ENCODE measurements at places on chromosomes 5 and 9.
A peak's percentile ranks its signal among the peaks of the same experiment; 100 is the strongest.

GRCh38 chr9:18331808-18332209, 142.1 kb upstream of the ADAMTSL1 start:
- DNase-seq: no peak

- no peak for DNase-seq
These were observed 102.5 kb downstream of the TLE4 start for GRCh38 chr9:79674052-79674777.

DNA sequence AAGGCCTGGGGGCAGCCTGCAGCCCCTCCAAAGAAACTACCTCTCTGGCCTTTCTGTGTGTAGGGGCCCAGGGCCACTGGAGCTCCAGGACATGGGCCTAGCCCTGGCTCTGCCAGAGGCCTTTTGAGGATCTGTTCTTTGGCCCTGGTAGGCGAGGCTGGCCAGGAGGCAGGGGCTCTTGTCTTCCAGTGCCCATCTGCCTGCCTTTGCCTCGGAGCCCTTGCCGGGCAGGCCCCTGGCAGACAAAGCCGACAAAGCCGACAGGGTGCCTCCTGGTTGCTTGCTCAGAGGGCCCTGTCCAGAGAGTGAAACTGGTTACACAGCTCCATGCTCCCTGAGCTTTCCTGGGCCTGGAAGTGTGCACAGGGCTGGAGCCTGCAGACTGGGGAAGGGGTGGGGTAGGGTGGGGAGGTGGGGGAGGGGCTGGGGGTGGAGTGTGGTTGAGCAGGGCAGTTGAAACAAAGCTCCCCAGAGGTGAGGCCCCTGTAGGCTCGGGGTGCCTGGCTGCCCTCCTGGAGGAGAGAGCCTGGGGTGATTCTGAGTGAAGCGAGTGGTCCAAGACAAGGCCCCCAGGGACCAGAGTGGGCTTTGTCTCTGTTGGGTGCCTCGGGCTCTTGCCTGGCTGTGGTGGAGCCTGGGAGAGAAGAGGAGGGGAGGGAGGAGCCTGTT, 29.3 kb downstream of the PTPA start:
- DNase-seq: peak; percentile 40

DNA sequence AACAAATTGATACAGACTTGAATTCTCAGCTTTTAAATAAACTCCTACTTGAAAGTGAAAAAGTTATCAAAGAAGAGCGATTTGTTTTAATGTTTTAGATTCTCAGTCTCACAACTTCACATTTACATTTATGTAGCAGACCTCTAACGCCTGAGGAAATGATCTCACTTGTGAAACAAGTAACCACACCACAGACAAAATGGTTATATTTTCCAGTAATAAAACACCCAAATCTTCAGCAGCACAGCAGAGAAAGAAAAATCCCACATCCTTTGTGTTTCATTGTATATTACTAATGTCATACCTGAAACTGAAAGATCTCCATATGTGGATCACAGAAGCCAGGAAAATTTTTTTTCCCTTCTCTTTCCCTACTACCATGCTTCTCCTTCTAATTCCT, 29.8 kb upstream of the GZMA start:
- no peak for DNase-seq

DNA sequence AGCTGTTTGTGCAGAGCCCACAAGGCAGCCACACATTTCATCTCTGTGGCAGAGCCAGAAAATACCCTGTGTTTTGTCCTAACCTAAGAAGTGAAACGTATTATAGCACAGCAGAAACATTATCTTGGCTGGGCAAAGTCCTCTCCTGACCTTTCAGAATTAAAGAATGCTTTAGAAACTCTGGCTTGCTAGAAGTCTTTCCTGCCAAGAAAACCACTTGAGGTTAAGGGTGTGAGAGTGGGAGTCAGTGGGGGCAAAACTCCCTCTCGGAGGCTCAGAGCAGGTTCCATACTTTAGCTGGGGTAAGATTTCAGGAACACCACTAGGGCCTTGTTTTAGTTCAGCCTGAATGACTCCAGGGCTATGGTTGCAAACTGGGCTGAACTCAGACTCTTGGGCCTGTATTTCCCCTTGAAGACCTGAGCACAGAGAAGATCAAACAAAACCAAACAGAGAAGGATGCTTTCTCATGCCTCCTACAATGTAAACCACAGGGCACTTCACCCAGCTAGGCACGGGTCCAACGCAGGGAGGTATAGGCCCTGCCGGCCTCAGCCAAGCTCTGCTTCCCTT, 48.0 kb downstream of the ZNF366 start:
- no peak for DNase-seq

- DNase-seq: no peak
These were observed 182.1 kb downstream of the FBN2 start for GRCh38 chr5:128355961-128356360.

GRCh38 chr9:95505717-95506427, 10.9 kb downstream of the PTCH1 start:
- DNase-seq: peak; percentile 33

DNA sequence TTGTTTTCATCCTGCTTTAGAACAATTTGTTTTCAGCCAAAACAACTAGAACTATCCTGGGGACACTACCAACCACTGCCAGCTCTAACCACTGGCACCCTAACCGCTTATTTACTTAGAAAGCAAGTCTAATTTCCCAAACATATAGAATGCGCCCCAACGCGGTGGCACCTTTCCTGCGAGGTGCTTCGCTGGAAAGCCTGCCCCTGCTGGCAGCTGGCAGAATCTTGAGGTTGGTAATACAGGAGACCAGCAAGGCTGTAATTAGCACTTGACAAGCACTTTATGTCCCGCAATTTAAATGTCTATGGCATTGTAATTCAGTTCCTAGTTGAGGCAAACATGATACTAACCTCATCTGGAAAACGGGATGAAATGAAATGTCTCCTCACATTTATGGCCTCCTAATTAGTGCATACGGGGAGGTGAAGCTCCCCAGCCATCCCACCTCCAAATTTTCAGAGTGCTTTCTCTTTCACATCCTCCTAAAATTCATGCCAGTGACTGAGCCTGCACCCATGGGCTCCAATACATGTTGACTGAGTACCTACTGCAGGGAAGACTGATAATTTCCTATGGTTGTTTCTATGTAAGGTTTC, 30.4 kb downstream of the GABBR2 start:
- no peak for DNase-seq

DNA sequence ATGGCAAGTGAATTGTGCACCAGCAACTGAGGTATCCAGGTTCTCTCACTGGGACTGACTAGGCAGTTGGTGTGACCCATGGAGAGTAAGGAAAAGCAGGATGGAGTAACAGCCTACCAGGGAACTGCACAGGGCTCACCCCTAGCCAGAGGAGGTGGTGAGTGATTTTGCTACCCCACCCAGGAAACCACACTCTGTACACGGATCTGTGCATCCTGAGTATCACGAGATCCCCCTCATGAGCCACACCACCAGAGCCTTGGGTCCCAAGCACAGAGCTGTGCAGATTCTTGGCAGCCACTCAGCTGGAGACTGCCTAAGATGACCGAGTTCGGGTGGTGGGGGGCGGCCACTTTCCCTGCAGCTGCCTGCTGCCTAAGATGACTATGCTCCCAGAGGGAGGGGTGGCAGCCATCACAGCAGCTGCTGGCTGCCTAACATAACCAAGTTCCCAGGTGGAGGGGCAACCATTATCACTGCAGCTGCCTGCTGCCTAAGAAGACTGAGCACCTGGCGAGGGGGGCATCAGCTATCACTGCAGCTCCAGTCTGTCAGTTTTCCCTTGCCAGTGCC, 48.4 kb upstream of the EFNA5 start:
- no peak for DNase-seq

- peak; percentile 30 for DNase-seq
These were observed 16.9 kb downstream of the OR2V2 start for GRCh38 chr5:181164076-181164952.

DNA sequence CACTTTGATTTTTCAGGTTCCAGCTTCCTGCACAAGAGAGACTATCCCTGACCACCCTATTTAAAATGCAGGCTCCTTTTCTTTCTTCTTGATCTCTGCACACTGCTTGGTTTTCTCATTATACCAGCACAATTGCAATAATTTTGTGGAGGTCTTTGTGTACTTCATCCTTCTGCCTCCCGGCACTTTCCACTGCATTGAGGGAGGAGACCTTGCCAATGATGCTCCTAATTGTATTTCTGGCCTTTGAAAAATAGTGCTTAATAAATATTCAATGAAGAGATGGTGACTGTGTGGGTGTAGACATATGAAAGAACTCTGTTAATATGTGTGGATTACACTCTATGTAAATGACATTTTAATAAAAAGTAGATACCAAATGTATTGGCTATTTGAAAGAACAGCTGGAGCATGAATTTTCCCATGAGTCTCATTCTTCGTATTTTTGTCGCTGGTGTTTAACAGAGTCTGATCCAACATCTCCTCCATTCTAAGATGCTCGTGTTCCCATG, 42.1 kb downstream of the FOXI1 start:
- no peak for DNase-seq

DNA sequence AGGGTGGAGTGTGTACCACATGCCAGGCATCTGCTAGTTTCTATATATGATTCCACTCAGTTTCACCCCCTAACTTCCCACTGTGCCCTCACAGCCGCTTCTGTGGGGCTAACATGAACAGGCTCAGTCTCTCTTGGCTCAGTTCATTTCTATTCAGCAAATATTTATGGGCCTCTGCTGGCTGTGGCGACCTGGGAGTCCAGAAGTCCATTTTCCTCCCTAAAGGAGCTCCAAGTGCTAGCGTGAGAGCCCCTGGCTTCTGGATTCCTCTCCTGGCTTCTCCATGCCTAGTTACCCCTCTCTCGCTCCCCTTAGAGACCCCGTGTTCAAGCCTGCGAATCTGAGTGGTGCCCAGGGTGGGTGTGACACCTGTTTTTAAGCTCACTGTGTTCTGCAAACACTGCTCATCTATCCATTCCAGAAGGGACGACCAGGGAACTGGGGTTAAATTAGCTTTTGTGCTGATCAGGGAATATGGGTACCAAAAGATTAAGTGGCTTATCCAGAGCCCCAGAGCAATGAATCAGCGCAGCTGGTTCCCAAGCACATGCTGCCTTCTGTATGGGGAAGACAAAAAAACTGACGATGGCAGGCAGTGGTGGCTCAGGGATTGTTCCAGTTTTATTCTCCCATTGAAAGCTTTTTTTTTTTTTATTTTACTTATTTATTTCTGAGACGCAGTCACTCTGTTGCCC, 57.6 kb downstream of the HMCN2 start:
- DNase-seq: no peak

GRCh38 chr5:145711417-145711816, 123.7 kb downstream of the PRELID2 start:
- no peak for DNase-seq

DNA sequence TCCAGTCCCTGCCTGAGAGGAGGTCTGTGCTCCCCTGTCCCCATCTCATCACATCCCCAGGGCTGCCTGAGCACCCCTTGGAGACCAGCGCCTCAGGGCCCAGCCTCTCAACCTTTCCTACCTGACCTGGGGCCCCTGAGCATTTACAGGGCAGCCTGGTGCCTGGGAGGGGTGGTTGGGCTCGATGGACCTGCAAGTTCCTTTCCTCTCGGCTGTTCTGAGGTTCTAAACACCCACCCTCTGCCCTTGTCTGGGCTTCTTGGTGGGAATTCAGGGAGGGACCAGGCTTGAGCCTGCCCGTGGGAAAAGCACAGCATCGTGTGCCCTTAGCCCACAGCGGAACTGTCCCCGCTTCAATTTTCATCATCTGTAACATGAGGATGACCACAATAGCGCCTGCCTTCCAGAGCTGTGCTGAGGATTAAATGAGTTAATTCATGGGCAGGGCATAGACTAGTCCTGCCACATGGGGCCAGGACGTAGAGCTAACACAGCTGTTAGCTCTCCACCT, 91.0 kb upstream of the SH3PXD2B start:
- no peak for DNase-seq

DNA sequence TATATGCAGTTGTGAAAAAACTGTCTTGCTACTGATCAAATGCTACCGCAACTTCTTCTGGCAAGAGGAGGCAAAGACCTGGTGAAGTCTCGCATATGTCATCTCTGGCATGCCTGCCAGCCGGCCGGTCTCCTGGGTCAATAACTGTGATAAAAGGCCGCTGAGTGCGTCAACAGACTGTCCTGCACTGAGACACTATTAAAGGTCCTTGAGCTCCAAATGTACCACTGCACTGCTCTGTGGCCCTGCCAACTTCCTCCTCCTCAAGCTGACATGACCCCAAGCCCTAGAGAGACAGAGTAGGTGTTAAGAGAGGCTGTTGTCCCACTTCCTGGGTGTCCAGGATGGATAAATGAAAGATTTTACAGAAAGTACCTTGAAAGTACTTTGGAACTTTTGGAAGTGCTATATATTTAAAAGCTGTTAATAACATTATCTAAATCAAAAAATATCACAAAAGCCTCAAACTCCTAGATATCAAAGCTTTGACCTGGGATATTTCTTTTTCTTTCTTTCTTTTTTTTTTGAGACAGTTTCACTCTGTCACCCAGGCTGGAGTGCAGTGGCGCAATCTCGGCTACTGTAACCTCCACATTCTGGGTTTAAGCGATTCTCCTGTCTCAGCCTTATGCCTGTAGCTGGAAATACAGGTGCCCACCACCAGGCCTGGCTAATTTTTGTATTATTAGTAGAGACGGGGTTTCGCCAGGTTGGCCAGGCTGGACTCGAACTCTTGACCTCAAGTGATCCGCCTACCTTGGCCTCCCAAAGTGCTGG, 31.5 kb downstream of the RAPGEF1 start:
- DNase-seq: no peak

- DNase-seq: no peak
These were observed 171.7 kb downstream of the FGF1 start for GRCh38 chr5:142514196-142514595.

- DNase-seq: peak; percentile 76
These were observed 47.8 kb downstream of the NR3C1 start for GRCh38 chr5:143355710-143356109.

GRCh38 chr5:468401-468800, 25.4 kb downstream of the EXOC3 start:
- no peak for DNase-seq

- DNase-seq: no peak
These were observed 8.9 kb upstream of the FBXW11 start for GRCh38 chr5:172015346-172015745.

DNA sequence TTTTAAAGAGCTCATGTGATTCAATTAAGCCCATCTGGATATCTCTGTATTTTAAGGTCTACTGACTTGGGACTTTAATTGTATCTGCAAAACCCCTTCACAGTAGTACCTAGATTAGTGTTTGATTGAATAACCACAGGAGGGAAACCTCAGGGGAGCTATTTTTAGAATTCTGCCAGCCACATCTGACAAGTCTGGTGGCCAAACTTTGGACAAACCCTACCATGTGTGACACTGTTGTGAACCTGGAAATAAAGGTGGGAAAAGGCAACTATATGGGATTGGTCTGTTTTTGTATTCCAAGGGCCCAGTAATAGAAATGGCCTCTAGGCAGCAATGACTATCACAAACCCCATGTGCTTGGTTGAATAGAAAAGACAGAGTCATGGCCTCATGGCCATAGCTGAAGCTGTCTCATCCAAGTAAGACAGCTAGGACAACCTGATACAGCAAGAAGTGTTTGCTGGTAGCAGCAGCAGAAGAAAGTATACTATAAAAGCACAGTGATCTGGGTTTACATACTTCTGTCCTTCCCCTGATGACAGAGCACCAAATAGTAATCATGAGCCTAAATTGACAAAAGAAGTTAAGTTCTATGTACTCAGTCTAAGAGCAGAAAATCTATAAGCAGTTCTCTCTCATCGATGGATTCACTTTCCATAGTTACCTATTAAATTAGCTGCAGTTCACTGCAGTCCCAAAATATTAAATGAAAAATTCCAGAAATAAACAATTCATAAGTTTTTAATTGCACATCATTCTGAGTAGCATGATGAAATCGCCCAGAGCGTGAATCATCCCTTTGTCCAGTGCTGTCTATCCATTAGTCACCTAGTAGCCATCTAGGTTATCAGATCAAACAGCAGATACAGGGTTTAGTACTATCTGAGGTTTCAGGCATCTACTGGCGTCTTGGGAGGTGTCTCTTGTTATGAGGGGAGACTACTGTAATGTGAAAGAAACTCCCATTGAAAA, 189.8 kb downstream of the ARHGAP26 start:
- DNase-seq: peak; percentile 29

Measured in fibroblast of gingiva (primary cell).